ENCODE measurements at places on chromosomes 11 and 22.

GRCh38 chr11:114318361-114318760 is 22.2 kb downstream of the NNMT start:
- no peak for DNase-seq

DNA sequence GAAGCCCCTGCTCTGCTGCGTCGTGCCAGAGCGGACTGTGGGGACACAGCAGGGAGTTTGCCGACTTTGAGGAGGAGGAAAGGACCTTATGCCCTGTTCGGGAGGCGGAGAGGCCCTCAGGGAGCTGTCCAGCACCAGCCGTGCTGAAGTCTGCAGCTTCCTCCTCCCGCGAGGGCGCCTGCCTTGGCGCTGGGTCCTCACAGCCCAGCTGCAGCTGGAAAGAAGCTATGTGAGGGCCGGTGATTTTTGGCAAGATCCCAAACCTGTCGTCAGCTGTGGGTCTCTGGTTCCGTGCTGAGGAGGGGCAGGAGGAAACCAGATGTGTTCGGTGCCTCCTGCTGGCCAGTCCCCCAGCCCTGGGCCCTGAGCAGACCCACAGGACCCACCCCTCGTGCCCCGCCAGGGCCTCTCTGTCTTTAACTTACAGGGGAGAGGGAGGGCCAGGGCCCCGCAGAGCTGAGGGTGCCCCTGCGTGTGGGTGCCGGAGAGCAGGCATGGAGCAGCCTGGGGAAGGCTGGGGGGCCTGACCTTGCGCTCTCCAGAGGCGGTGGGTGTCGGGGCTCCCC is 12.0 kb downstream of the BRSK2 start:
- DNase-seq: no peak

- no peak for DNase-seq
Measured at GRCh38 chr11:123797114-123797513, 9.0 kb downstream of the OR6M1 start.

GRCh38 chr22:39988386-39989114 is 6.2 kb upstream of the FAM83F start:
- no peak for DNase-seq

Data from ascending aorta (tissue), 2 donors.